ENCODE measurements at places on chromosomes 7 and 10.

DNA sequence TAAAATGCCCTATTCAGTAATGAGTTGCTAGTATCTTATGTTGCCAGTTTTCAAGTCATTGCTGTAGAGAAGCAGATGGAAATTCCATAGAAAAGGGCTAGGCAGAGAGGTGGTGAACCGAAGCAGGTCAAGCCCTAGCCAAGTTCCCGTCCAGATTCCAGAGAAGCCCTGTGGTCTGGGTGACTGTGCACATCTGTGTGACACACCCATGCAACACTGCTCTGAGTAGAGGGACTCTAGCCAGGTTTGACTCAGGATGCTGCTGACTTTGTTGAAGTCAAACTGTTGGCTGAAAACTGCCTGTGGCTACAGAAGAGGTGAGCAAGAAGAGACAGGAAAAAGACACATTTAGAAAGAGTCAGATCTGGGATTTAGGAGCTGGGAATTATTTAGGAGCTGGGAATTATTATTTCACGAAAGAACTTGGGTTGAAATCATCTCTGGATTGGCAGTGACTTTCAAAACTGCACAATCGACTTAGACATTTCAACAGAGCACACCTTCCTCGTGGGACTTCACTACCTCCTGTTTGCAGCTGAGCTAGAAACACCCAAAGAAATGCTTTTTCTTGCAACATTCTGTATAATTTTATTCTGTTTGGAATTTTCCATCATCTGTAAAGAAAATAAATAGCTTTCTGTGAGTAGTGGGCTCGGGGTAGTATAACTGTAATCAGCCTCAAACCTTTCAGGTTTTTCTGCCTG lies 149.1 kb upstream of the PRKCQ start:
- no peak for DNase-seq

GRCh38 chr10:74206746-74207145 lies 55.7 kb downstream of the ADK start:
- no peak for DNase-seq

- DNase-seq: no peak
These were observed 612.6 kb upstream of the FOXK1 start for GRCh38 chr7:4069268-4070095.

GRCh38 chr10:10780746-10781145 lies 236.9 kb upstream of the CELF2 start:
- DNase-seq: no peak

DNA sequence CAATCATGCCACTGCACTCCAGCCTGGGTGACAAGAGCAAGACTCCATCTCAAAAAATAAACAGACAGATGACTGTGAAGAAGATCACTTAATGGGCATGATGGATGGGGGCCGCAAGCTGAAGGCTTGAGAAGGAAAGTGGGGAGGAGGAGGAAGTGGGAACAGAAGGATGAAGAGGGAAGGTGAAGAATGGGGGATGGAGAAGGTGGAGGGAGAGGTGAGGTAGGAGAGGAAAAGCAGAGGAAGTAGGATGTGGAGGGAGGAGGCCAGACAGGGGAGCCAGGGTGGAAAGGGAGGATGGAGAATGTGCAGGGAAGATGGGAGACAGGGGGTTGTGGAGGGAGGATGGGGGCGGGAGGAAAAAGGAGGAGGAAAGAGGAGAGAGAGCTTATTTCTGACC lies 68.8 kb downstream of the SVOPL start:
- no peak for DNase-seq

DNA sequence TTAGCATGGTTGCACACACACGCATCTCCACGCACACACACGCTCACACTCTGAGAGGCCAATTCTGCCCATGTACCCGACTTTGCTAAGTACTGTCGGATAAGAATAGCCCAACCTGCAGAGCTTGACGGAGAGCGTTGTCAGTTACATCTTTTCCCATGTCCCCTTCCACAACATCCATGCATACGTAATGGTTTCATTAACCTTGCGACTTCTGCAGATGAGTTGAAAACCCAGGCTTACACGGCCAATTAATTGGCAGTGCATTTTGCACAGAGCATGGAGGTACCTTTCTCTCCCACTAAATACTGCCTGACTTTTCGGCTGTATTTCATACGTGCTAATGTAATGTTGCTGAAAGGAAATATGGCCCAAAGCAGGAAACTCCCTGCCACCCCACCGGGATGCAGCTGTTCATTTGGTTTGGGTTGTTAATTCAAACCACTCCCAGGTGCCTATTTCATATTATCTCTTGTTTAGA lies 291.2 kb upstream of the HABP2 start:
- no peak for DNase-seq

All from stimulated activated CD4-positive, alpha-beta T cell treated with anti-CD3 and anti-CD28 coated beads, Interleukin-1b, Interleukin-23, amount 100 ng/mL, for 4 hours (primary cell).